HTR-8/SVneo (cell line): ENCODE measurements at places on chromosomes 12 and 14.

- no peak for DNase-seq
These were observed 121.5 kb downstream of the SLC15A5 start for GRCh38 chr12:16155938-16156337.

DNA sequence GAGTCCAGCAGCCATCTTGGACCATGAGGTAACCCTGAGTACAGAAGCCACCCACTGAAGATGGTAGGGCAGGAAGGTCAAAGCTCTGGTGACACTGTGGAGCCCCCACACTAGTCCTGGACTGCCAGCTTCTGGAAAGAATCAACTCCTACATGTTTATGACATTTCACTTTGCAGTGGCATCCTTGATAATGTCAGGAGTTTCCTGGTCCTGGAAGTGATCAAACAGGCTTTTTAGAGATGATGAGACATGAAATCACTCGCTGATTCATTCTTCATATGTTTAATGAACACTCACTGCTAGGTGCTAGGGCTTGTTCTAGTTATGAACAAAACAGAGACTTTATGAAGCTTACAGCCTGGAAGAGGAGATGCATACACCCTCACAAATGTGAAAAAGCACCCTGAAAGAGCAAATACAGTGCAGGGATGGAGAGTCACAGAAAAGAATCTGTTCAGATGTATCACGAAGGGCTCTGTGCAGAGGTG lies 15.8 kb upstream of the HNF1A start:
- no peak for DNase-seq

GRCh38 chr12:66852765-66853164 lies 173.9 kb upstream of the GRIP1 start:
- no peak for DNase-seq

DNA sequence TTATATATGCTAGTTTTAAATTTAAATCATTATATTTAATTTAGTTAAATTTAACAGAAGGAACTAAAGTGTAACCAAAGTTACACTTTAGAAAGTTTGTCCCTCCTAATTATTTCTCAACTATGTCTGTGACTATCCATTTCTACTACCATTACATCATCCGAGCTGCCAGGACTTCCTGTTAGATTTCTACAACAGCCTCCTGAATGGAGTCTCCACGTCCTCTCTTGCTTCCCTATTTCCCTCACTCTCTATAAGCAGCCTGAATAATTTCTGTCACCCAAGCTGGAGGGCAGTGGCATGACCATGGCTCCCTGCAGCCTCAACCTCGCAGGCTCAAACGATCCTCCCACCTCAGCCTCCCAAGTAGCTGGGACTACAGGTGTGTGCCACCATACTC lies 84.1 kb downstream of the TTC7B start:
- DNase-seq, result no peak

- DNase-seq, result no peak
These were observed 417.0 kb downstream of the ATP23 start for GRCh38 chr12:58358369-58358768.

- no peak for DNase-seq
These were observed 85.9 kb downstream of the VEZT start for GRCh38 chr12:95303476-95303875.

- DNase-seq, result no peak
These were observed 78.4 kb downstream of the DAD1 start for GRCh38 chr14:22510527-22511110.

DNA sequence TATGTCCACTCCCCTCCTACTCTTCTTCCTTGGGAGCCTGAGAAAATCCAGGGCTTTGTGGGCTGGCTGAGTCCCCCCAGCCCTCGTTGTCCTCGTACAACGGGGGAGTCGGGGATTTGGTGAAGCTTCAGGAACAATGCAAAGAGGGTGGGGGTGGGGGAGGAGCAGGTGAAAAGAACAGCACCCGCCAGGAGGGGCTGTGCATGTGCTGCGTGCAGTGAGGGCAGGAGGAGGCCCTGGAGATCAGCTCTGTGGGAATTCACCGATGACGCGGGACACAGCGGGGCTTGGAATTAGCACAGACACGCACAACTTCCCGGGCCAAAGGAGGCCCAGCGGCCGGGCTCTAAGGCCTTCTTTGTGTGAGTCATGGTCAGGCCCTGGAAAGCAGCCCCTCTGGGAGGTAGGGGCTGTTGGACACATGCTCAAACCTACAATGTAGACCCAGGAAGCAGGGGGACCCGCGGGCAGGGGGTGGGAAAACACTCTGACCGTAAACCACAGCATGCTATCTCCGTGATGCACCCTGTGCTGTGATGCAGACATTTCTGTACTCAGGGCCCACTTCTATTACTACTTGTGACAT lies 32.8 kb downstream of the RBM19 start:
- no peak for DNase-seq

GRCh38 chr12:125222876-125223275 lies 157.6 kb downstream of the AACS start:
- no peak for DNase-seq

GRCh38 chr14:101507836-101508150 lies 53.5 kb upstream of the DIO3 start:
- no peak for DNase-seq

DNA sequence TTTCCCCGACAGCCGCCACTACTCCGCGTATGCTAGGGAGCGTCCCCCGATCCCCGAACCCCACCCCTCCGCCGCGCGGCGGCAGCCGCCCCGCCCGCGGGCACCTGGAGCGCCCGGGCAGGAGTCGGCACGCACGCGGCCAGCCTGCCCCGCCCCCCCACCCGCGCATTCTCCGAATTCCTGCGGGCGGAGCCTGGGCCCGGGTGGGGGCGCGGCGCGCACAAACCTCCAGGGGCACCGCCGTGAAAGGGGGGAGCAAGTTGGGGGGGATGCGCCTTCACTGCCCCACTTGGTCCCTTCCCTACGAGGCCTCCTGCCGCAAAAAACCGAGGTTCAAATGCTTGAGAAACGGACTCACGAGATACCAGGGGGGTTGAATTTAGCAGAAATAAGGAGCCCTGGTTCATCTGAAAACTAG lies 1.7 kb downstream of the AJUBA start:
- DNase-seq, result peak; percentile 51

- DNase-seq, result no peak
These were observed 553.7 kb downstream of the FLRT2 start for GRCh38 chr14:86083616-86084015.

DNA sequence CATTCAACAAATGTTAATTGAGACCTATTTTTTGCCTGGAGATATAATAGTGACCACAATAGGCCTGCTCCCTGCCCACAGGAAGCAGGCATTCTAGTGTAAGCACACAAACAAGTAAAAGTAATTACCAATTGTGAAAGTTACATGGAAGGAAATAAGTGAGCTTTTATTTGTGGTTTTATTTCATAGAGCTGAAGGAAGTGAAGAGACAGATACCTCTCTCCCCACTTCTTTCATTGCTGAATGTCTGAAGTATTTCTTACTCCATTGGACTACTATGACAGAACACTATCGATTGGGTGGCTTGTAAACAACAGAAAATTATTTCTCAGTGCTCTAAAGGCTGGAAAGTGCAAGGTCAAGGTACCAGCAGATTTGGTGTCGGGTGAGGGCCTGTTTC lies 183.5 kb downstream of the PRKCH start:
- no peak for DNase-seq

GRCh38 chr14:79543967-79544697 lies 667.2 kb downstream of the DIO2 start:
- DNase-seq, result peak; percentile 19

DNA sequence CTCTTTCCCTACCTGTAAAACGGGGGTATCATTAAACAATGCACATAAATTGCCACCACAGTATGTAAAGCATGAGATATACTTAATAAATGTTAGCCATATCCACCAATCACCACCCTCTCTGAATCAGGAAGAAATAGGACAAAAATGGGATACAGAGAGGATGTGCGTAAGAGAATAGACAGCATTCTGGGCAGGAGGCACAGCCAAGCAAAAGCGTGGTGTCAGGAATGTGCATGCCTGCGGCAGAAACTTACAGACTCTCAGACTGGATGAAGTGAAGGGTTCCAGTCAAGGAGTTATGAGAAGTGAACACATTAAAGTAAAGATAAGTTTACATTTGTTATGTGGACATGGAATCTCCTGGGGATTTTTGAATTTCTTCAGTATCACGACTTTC lies 121.7 kb upstream of the MDM1 start:
- DNase-seq, result no peak

DNA sequence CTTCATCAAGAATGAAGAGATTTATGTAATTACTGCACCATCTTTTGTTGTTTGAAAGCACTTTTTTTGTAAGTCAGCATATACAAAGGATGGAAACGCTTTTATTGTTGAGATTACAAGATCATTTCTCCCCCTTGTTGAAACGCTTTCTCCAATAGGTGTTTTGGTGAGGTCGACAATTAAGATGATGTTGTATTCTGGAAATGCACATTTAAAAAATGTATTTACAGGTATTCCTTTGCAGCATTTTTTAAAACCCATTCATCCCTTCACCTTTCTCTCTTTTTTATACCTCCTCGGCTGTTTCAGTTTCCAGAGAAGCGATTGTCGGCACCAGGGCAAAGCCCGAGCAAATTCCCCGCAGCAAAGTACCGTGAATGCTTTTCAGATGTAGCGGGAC lies 499.9 kb downstream of the VRK1 start:
- no peak for DNase-seq

GRCh38 chr12:26197832-26198231 lies 2.5 kb downstream of the SSPN start:
- DNase-seq, result no peak

- no peak for DNase-seq
These were observed 69.9 kb downstream of the TBK1 start for GRCh38 chr12:64521833-64522232.

GRCh38 chr12:66127650-66128049 lies 2.9 kb downstream of the LLPH start:
- no peak for DNase-seq

GRCh38 chr14:58200480-58200841 lies 512 bp downstream of the ACTR10 start:
- DNase-seq, result no peak

DNA sequence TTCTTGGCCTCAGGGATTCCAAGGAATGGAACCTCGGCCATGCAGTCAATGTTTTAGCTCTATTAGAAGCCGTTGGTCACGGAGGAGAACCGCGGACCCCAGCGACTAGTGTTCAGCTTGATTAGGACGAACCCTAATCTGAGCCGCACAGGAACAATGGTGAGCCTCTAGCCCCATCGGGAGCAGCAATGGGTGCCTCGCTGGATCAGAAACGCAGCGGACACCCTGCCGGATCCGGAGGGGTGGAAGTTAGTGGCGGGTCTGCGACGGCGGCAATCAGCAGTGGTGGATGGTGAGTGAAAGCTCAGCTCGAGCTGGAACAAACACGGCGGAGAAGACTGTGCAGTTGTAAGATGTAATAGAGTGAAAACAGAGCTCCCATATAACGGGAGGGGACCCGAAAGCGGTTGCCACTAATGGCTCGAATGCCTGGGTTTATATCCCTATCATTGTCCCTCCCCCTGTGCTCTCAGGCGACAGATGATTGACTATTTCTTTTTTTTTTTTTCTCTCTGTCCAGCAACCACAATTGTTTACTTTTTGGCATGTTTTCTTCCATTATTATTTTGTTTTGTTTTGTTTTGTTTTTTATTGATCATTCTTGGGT lies 127.7 kb downstream of the ZNF664 start:
- no peak for DNase-seq

- DNase-seq, result no peak
These were observed 27.3 kb upstream of the ADIPOR2 start for GRCh38 chr12:1663440-1664132.

GRCh38 chr12:46364777-46365580 lies 7.6 kb downstream of the SLC38A2 start:
- no peak for DNase-seq

- DNase-seq, result no peak
These were observed 4.5 kb downstream of the DAO start for GRCh38 chr12:108884116-108885012.

DNA sequence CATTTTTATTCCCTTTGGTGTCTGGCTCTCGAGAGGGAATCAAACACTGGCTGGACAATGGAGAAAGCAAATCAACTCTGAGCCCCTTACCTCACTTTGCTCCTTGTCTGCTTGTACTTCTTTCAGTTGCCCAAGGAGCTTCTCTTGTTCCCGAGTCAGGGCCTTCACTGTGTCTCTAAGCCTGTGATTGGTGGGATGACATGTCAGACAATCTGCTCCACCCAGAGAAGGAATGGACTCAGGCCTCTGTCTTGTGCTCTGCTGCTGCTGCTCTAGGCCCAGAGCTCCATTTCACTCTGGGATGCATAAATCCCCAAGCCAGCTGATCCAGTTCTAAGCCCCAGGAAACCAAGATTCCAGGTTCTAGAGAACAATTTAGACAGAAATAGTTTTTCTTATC lies 7.6 kb downstream of the CALCOCO1 start:
- no peak for DNase-seq

DNA sequence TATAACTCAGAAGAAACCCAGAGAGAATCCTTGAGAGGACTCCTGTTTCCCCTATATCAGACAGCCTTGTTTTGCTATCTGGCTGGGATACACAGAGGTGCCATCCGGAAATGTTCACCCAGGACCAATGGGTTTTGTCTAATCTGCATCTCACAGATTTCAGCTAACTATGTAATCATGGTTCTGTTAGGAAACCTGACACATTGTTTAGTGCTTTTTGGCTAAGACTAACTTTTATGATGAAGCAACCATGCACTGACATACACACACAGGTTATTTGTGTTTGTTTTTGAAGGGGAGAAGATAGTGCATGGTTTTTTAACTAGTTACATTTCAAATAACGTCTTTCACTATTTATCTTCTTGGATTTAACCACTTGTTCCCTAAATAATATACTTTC lies 245.2 kb downstream of the AKAP6 start:
- no peak for DNase-seq

- no peak for DNase-seq
These were observed 38.3 kb upstream of the RIMBP2 start for GRCh38 chr12:130754234-130754901.
